ENCODE measurements at places on chromosomes 11 and 22.

DNA sequence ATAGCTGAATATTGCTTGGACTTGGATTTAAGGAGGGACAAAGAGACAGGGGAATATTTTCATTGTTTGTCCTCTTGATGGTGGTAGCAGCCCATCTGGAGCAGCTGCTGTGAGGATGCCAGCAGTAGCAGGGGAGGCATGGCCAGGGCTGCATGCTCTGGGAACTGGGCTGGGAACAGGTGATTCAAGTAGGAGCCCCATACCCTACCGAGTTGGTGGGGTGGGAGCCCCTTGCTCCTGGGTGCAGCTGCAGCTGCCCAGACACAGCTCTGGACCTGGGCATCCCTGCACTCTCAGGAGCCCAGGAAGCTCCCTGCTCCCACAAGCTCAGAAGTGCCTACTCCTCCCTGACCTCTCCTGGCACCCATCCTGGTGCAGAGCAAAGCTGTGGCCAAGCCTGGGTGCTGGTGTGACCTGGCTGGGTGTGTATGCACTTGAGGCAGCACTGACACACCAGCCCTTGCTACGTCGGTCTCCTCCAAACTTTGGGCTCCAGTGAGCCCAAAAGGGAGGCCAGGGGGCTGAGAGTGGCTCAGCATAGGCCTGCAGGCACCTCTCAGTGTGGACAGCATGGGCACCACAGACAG lies 341.8 kb upstream of the CCDC179 start:
- no peak for DNase-seq

GRCh38 chr11:36142439-36142838 lies 146.8 kb downstream of the COMMD9 start:
- no peak for DNase-seq

- no peak for DNase-seq
These were observed 150.0 kb downstream of the OPCML start for GRCh38 chr11:133382131-133382812.

- no peak for DNase-seq
These were observed at the start of gene PTPRCAP for GRCh38 chr11:67437082-67437808. Gene PTPRCAP (minus strand): TSS chr11:67437682. CDS start chr11:67437619, 63 bp downstream.

DNA sequence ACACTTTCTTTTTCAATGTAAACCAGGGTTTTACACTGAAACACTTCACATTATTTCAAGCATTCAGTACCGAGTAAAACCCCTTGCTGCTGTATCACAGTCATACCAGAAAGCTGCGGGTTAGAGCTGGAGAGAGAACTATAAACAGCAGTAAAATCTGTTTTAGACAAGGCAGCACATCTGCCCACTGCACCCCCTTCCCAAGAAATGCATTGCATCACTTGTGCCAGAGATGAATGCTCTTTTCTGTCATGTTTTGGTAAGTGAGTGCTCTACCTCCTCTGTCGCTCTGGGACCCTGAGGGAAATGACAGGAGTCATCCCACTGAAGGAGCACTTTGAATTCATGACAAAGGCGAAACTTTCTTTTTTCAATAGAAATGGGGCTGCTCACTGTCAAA lies 107.2 kb downstream of the MAML2 start:
- DNase-seq: no peak

- DNase-seq: no peak
These were observed 39.3 kb upstream of the H19 start for GRCh38 chr11:2036863-2037486.

DNA sequence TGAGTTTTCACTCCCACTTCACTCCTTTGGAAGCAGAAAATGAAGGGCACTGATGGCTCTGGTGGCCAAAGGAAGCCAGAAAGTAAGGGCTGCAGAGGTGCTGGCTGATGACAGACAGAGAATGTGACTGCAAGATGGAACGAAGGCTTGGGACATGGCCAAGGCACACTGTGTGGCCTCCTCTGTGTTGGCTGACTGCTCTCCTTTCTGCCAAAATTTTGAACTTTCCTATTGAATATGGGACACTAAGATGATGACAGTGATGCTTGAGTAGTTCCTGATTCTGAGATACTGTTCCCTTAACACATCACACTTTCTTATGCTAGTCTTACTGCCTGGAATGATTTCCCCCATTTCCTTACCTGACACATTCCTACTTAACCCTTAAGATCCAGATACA lies 156.4 kb downstream of the SWAP70 start:
- no peak for DNase-seq

DNA sequence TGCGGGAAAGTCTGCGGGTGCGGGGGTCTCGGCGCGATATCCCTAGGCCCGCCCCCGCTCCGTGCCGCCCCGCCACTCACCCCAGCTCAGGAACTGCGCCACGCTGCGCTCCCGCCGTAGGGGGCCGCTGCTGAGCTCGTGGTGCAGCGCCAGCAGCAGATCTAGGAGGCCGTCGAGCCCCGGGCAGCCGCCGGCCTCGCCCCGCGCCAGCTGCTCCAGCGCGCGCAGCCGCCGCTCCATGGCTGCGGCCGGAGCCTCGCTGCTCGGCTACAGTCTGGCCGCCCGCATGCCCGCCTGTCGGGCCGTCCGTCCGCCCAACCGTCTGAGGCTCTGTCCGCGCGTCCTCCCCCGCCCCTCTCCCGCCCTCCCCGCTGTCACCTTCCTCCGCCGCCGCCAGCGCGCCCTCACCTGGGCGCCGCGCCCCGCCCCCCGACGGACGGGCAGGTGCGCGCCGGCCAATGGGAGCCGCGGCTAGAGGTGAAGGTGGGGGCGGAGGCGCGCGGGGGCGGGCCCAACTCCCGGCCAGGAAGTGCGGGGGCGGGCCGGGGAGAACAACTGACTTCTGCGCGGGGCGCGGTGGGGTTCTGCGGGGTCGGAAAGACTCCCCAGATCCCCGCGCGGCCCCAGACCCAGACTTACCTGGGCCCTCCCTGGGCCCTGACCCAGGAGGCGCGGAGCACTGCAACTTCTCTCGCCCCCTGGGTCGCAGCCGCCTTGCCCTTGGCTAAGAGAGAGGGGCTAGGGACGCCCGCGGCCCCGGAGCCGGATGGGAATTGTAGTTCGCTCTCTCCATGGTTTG lies at the start of gene CDC42BPG:
TSS of gene CDC42BPG (minus strand) at position 324 of the 799 bp plus-strand sequence. CDS start at position 240, 84 bp downstream.
- DNase-seq: no peak

DNA sequence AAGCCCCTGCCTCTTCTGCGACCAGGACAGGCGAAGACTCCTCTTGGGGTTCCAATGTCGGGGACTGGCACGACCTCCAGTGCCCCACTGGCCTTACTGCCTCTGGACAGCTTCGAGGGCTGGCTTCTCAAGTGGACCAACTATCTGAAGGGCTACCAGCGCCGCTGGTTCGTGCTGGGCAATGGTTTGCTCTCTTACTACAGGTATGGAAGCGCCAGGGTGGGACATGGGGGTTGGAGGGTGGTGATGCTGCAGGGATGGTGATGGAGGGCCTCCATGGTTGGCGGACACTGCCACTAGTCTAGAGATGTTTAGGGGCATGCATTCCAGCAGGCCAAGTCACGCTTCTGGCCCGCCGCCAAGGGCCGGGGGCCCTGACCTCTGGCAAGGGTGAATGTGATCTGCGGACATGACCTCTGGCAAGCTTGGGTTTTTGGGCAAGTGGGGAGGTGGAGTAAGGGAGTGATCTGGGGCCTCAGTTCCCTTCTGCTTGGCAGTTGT lies 727 bp downstream of the OSBP2 start:
- no peak for DNase-seq

DNA sequence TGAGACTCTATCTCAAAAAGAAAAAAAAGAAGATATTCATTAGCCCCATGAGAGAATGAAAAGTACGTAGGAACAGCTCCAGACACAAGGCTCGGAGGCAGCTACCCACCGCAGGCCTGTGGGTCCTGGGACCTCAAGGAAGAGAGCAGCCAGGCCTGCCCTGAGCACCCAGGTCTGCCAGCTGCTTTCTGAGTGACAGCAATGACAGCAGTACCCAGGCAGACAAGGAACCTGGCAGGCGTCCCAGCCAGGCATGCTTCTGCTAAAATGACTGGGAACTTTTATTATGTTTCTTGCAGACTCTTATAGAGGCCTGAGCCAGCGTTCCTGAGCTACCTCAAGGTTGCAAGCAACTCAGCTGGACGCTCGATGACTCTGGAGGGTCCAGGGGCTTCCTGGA lies 31.6 kb downstream of the CPT1A start:
- no peak for DNase-seq

DNA sequence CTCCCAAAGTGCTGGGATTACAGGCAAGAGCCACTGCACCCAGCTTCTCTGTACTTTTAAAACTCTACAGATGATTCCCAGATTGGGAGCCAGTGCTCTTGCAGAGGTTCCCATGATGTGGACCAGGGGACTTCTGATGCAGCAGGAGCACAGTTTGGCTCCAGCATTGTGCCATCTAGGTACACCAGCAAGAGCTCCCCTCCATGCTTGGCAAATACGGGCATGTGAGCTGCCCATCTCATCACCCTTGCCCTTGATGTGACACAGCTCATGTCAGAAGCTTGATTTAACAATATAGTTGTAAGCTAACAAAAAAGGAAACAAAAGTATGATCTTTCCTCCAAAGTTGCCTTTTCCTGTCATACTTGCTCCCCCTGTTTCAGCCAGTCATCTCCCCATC lies 28.7 kb downstream of the SNU13 start:
- DNase-seq: no peak

DNA sequence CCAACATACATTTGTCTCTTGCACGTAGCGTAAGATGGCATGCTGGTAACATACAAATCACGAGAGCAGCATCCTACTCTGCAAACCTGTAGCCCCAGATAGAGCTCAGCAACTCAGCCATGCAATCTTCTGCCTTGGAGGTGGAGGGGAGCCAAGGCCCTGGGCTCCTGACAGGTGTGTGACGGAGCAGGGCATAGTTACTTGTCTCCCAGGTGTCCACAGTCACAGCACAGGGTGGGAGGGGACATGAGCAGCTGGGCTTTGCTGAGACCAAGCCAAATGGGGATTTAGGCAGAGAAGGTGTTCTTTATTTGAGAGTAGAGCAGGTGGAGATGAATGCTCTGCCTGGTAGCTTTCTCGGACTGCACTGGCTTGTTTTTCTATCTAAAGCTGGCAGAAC lies 111.7 kb downstream of the TEAD1 start:
- no peak for DNase-seq

- no peak for DNase-seq
These were observed 5.8 kb upstream of the KDM2A start for GRCh38 chr11:67113231-67113721.

DNA sequence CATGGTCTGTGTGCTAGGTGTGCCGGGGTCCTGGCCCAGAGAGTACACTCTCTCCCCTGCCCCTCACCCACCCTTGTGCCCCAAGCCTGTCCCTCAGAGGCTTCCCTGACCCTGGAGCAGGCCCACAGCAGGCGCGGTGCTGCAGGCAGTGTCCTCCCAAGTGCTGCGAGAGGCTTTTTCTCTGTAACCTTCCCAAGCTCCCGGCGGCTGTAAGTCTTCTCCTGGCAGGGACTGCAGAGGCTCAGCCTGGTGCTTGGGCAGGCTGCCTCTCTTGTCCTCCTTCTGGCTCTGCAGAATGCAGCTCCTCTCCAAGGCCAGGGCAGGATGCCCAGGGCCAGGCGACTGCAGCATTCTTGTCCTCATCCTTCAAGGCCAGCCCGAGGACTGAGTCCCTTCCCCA lies 15.9 kb downstream of the RFPL1 start:
- DNase-seq: no peak

GRCh38 chr22:47369020-47369419 lies 606.6 kb downstream of the TBC1D22A start:
- no peak for DNase-seq

- no peak for DNase-seq
These were observed 9.9 kb upstream of the OR8D2 start for GRCh38 chr11:124329787-124330478.

- DNase-seq: no peak
These were observed 87.2 kb downstream of the CWF19L2 start for GRCh38 chr11:107370390-107370789.

- no peak for DNase-seq
These were observed 2.2 kb upstream of the SCT start for GRCh38 chr11:629237-629583.

DNA sequence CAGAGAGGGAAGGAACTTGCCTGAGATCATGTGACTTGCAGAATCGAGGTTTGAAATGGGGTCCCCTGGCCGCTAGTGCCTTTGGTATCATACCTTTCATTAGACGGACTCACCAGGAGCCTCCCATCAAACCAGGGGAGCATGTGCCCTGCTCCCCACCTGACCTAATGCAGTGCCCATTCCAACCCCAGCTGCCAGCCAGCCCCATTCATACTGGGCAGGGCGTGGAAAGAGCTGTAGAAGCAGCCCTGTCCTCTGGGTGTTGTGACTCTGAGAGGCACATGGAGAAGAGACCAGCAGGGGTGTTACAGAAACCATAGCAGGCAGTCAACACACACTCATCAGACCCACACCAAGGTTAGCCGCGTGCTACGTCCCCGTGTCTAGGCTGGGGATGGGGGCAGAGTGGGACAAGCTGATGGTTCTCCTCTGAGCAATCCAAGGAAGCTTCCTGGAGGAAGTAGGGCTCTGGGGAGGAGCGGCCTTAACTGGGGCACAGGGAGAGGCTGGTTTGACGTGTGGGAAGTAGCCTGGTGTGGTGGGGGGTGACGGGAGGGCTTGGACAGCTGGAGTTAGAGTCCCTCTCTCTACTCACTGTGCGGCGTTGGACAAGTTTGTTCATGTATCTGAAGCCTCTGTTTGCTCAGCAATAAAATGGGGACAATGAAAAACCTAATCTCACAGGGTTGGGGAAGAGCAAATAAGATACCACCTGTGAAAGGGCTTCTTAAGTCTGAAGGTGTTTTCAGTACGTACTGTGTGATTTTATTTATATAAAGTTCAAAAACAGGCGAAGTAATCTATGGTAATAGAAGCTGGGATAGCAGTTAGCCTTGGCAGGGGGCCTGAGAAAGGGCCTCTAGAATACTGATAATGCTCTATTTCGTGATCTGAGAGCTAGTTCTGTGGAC lies 14.0 kb downstream of the GRIK4 start:
- no peak for DNase-seq

DNA sequence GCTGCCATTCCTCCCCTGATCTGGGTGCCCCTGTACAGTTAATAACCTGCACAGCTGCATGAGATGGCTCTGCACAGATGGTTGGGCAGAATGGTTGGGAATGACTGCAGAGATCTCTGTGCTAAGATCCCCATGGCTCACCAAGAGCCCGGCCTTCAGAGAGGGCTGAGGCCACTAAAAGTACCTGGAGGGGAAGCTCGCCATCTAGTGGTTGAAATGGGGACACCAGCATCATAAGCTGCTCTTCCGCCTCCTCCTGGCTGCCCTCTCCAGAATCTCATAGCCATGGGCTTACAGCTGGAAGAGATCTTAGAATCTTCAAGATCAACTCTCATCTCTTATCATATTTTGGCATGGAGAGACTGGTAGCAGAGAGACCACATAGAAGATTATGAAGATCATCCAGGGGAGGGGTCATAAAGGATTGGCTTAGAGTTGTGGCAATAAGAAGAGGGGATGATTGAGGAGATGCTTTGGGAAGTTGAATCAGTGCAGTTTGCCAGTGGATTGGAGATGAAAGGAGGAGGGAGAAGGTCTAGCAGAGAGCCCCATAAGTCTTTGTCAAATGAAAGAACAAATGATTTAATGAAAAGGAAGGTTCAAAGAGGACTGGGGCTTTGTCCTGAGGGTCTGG lies 22.0 kb upstream of the TLCD5 start:
- DNase-seq: no peak

GRCh38 chr11:47518212-47518964 lies 34.5 kb downstream of the CELF1 start:
- no peak for DNase-seq

GRCh38 chr22:50305393-50305922 lies 2.0 kb downstream of the PLXNB2 start:
- no peak for DNase-seq

GRCh38 chr11:70018816-70019215 lies 59.3 kb upstream of the ANO1 start:
- no peak for DNase-seq

Data from stimulated activated CD8-positive, alpha-beta memory T cell treated with anti-CD3 and anti-CD28 coated beads, Interleukin-15, amount 100 ng/mL, for 24 hours (primary cell).